Stimulated activated CD4-positive, alpha-beta T cell treated with anti-CD3 and anti-CD28 coated beads, Interleukin-15, amount 100 ng/mL, for 48 hours (primary cell): ENCODE measurements at places on chromosomes 5 and 9.

GRCh38 chr5:172564883-172565282 is 76.2 kb upstream of the NEURL1B start:
- no peak for DNase-seq

DNA sequence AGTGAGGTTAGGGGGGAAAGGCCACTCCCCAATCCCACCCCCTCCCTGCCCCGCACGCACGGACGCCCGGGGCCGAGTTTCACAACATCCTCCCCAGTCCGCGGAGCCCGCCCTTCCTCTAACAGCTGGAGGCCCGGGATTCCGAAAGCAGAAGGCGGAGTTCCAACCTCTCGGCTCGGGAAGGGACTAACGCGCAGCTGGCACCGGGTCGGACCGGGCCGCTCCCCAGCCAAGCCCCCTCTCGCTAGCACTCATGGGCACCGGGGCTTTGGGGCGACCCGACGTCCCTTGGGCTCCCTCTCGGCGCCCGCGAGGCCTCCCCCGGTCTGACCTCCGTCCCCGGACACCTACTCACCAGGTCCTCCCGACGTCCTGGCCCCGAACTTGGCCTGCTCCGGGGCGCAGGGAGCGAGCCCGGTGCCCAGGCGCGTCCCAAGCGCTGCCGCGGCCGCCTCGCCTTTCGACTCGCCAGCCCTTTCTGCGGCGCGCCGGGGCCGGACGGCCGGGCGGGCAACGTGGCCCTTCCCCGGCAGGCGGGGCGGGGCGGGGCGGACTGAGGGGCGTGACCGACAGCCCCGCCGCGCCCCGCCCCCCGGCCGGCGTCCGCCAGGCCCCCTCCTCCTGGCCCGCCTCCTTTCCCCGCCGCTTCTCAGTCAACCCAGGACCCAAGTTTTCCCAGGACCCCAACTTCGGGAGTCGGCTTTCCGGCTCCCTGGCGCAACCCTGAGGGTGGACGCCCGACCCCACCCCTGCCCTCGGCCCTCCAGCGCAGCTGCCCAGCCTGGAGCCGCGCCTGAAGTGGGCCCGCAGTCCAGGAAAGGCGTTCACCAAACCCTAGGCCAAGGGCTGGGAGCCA is at the start of gene MGAT1:
MGAT1 (minus strand) TSS at position 482 of the 856 bp plus-strand sequence. CDS start 9,835 bp downstream, outside the sequence.
- DNase-seq: peak; percentile 54

DNA sequence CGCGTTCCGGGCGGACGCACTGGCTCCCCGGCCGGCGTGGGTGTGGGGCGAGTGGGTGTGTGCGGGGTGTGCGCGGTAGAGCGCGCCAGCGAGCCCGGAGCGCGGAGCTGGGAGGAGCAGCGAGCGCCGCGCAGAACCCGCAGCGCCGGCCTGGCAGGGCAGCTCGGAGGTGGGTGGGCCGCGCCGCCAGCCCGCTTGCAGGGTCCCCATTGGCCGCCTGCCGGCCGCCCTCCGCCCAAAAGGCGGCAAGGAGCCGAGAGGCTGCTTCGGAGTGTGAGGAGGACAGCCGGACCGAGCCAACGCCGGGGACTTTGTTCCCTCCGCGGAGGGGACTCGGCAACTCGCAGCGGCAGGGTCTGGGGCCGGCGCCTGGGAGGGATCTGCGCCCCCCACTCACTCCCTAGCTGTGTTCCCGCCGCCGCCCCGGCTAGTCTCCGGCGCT is at the start of gene DAPK1:
DAPK1 (plus strand) TSS at position 264 of the 442 bp plus-strand sequence. CDS start 1,211 bp downstream, outside the sequence.
- DNase-seq: no peak

- no peak for DNase-seq
Observed at GRCh38 chr9:4935001-4935672, 49.9 kb upstream of the JAK2 start.

DNA sequence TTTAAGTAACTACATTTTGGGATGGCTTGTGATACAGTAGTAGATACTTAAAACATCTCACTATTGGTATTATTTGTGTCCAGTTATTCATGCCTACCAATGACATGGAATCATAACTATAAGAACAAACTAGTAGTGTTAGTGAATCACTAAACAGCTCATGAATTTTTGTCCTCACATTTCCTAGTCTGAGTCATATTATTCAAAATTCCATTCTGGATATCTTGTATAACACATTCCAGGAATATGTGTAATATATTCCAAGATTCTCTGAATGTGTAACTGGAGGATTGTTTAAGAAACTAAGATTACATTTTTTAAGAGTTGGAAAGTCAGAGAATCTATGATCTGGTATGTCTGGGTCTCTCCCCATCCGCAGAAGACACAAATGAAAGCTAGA is 565.3 kb upstream of the ZNF608 start:
- DNase-seq: no peak

DNA sequence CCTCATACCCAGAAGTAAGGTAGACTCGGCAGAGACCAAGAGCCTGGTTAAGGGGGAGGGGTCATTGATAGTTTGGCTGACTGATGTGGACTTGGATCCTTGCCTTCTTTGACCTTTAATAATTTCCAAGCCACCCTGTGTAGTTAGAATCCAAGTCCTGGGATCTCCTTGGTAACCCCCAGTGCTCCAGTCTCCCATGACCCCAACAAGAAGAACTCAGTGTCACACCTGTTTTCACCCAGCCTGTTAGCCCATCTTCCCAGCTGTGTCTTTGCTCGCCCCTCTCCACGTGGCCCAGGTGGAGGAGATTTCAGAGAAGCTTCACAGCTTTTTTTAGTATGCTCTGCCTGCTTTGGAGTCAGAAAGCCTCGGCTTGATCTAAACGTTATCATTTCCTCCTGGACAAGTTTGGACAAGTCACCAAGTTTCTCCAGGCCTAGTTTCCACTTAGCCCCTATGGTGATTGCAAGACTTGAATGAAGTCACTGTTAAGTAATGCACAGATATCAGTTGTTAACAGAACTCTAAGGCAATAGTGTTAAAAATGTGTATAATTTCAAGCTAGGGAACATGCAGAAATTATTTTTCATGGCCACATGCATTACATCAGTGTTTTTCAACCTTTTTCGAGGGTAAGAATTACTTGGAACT is 170.0 kb downstream of the TMEM38B start:
- DNase-seq: no peak
